ENCODE measurements at places on chromosomes 13 and 19.

GRCh38 chr13:45702088-45702487 is at the start of gene CBY2:
CBY2 (plus strand) TSS chr13:45702320; CDS start chr13:45702391, 71 bp downstream.
- no peak for DNase-seq

DNA sequence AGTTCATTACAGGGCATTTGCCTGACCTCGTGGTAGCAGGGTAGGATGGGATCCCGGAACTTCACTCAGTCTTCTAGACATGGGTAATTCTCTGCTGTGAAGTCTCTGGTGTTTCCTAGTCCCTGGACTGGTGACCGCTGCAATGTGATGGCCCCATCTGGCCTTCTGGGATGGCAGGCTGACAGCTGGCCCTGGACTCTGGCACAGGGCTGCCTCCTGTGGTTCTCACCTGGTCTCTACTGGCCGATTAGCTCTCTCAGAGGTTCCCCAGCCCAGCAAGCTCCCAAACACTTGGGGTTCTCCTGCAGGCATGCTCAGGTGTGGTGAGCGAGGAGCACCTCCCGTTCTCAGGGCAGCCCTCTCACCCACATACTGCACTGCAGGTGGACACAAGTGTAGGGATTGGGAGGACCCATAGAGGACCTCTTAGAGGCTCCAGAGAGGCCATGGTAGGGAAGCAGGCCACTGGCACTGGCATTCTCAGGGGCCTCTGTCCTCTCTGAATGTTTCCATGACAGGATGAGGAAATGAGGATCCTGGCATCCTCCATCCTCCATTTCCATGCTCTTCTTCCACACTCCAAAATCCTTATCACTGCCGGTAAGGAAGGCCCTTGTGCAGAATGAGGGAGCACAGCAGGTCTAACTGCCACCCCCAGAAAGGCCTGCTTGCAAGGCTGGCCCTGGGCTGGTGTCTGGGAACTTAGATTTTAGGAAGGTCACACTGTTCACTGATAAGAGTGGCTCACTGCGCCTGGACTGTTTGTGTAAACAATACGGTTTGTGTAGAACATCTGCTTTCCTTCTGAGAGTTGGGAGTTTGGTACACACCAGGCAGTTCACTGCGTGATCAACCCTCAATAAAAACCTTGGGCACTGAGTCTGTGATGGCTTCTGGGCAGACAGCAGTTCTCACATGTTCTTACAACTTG is 31.5 kb upstream of the FARP1 start:
- no peak for DNase-seq

DNA sequence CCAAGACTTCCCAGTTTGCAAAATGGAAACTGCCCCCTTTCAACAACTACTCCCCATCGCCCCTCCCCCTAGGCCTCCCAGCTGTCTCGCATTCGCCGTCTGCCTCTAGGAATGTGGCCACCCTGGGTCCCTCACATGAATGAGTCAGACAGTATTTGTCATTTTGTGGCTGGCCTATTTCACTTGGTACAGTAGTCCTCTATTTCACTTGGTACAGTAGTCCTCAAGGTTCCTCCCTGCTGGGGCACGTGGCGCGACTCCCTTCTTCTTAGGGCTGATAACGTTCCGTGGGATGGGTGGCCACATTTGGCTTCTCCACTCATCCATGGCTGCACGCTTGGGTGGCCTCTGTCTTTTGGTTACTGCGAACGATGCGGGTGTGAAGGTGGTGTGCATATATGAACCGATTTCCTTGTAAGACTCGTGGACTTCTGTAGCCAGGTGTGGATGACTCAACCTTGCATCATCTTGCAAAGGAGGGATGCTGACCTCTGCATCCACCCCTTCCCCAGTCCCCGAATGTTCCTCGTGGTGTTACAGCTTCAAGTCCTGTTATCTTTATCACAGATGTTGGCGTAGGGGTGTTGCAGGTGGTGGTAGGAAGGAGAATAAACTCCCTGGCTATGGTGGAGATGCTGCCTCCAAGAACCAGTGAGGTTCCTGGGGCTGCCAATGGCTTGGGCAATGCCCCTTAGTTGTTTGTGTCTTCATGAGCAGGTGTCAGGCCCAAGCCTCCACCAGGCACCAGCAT is 112.1 kb upstream of the SOX1 start:
- DNase-seq, result no peak

- DNase-seq, result peak; percentile 9
Measured at GRCh38 chr19:43504426-43505185, at the start of gene PHLDB3. PHLDB3 (minus strand) TSS chr19:43504746; CDS start chr19:43504118, 628 bp downstream.

GRCh38 chr19:3404324-3405260 is 38.2 kb downstream of the NFIC start:
- DNase-seq, result peak; percentile 93

GRCh38 chr19:14004619-14005348 is 1.3 kb downstream of the RFX1 start:
- DNase-seq, result no peak

DNA sequence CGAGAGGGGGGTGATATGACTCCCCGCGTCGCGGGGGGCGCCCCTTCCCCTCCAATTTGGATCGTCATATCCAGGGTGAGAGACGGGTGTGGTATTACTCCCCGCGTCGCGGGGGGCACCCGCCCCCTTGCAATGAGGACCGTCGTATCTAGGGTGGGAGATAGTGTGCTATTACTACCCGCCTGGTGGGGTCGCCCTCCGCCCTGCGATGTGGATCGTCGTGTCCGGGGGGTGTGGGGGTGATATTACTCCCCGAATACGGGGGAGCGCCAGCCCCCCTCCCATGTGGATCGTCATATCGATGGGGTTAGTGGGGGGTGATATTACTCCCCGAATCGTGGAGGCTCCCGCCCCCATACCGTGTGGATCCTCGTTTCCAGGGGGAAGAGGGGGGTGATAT is 29.2 kb upstream of the RGCC start:
- DNase-seq, result no peak

DNA sequence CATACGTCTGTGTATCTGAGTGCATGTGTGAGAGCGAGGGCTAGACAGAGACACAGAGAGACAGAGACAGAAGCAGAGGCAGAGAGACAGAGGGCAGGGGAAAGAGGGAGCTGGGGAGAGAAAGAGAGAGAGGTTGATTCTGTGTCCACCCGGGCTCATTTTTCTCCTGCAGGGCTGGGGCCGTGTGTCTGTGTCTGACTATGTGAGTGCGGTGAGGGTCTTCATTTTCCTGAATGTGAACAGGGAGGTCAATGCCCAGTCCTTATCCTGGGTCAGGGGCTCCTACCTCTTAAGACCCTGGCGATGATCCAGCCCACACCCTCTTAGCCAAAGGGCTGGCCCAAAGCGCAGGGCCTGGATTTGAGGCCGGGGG is 17.7 kb downstream of the LRRC4B start:
- no peak for DNase-seq

GRCh38 chr13:108961542-108962125 is 332.2 kb downstream of the MYO16 start:
- peak; percentile 62 for DNase-seq

GRCh38 chr19:41548954-41549688 is 26.8 kb upstream of the CEACAM21 start:
- no peak for DNase-seq

- no peak for DNase-seq
Measured at GRCh38 chr19:29782260-29782580, 29.6 kb upstream of the CCNE1 start.

DNA sequence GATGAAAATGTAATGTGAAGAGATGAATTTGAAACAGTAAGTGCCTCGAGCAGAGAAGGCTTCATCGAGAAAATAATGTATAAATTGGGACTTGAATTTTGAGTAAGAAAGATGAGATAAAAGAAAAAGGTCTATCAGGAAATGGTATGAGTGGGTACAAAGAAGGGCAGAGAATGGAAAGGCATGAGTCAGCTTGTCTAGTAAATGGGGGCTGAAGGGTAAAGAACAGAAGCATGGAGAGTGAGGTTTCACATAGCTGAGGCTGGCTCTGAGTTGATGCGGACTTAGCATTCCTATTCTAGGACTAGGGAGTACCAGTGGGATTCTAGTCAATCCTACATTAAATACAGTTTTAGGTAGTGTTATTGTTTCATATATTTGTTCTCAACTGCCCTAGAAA is 85.8 kb downstream of the ZC3H13 start:
- DNase-seq, result no peak

- no peak for DNase-seq
Measured at GRCh38 chr19:45217193-45217956, 27.8 kb downstream of the EXOC3L2 start.

GRCh38 chr13:46124531-46124966 is 19.7 kb upstream of the CPB2 start:
- no peak for DNase-seq

DNA sequence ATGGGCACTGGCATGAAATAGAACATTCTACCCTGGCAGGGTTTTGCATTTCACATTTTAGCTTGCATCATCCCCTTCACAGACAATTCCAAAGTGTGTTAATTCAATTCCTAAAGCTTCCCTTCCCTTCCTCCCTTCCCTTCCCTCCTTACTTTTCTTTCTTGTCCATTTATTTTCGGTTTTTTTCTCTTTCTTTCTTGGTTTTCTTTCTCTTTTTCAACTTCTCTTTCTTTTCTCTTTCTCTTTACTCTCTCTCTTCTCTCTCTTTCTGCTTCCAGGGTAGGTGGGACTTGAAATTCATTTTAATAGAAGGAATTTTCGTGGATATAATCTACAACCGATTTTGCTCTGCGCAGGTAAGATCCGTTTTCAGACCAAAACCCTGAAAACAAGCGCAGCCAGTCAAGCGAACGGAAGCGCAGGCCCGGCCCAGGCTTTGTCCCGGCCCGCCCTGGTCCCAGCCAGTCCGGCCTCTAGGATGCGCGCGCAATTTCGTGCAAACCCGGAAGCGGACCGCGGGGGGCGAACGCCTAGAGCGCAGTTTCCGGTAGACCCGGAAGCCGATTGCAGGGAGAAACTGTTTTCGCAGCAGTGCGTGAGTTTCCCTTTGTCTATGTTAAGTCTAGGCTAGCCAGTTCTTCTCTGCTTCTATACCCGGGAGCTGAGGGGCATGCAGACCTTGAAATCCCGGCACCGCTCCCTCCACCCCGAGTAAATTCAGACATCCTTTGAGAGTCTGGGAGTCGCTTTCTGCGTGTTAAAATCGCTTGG is at the start of gene ZNF528:
ZNF528 (plus strand) TSS at position 540 of the 771 bp plus-strand sequence. CDS start 4,165 bp downstream, outside the sequence.
- peak; percentile 92 for DNase-seq

DNA sequence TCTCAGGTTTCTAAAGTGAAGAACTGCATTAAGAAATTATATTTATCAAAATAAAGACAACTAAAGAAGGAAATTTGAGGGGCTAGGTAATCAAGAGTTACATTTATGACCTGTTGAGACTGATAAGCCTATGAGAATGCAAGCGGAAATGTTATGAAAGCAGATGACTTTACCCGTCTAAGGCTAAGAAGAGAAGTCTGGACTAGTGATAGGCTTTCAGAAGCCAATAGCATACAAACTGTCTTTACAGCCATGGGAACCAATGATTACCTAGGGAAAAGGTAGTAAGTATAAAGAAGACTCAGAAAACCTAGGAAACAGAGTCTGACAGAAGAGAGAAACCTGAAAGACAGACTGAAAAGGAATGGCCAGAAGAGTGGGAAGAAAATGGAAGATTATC is 11.2 kb downstream of the TSC22D1 start:
- no peak for DNase-seq

DNA sequence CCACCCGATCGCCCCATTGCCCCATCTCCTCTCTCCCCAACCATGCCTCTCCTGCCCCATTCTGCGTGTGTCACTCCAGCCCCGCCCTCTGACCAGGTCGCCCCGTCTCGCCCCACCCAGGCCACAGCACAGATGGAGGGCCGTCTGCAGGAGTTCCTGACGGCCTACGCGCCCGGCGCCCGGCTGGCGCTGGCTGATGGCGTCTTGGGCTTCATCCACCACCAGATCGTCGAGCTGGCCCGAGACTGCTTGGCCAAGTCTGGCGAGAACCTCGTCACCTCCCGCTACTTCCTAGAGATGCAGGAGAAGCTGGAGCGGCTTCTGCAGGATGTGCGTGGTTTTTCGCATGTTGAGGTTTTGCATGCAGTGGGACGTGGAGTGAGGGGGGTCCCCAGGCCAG is 26.2 kb downstream of the MAST3 start:
- no peak for DNase-seq

All from IMR-90 (cell line).